COLO829 (cell line): ENCODE measurements at places on chromosomes 12 and 14.

- DNase-seq = no peak
Observed at GRCh38 chr12:49904601-49905000, 901 bp upstream of the FAIM2 start.

DNA sequence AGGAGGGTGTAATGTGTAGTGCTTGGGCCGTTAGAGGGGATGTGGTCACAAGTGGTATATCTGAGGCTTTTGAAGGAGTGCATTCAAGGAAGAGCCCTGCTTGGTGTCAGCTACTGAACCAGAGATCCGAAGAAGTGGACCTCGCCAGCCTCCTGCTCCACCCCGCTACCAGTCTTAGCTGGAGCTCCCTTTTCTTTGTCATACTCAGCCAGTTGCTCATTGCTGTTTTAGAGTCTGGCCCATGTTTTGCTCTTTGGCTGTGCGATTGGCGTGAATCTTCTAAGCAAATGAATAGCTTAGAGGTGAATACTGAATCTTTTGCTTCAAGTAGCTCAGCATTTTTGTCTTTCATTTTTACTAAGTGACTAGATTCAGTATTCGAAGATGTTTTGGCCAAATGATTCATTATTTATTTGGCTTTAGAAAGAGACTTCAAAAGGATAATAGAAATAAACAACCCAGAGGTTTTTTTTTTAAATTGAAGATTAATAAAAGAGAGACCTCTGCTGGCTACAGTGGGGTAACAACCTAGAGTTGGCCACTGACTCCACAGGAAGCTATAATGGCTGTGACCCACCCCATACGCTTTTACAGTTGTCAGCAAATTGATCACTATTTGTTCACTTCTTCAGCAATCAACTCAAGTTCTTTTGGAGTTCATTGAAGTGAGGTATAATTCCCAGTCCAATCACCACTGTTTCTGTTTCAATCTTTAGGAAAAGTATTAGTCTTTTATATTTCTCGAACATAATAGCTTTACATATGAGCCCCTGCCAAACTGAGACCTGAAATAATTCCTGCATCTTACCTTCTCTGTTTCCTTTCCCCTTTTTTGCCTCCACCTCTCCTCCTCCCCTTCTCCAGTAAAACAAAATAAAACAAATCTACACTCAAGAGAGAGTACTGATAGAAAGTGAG lies 19.9 kb downstream of the CDKN1B start:
- DNase-seq = no peak

DNA sequence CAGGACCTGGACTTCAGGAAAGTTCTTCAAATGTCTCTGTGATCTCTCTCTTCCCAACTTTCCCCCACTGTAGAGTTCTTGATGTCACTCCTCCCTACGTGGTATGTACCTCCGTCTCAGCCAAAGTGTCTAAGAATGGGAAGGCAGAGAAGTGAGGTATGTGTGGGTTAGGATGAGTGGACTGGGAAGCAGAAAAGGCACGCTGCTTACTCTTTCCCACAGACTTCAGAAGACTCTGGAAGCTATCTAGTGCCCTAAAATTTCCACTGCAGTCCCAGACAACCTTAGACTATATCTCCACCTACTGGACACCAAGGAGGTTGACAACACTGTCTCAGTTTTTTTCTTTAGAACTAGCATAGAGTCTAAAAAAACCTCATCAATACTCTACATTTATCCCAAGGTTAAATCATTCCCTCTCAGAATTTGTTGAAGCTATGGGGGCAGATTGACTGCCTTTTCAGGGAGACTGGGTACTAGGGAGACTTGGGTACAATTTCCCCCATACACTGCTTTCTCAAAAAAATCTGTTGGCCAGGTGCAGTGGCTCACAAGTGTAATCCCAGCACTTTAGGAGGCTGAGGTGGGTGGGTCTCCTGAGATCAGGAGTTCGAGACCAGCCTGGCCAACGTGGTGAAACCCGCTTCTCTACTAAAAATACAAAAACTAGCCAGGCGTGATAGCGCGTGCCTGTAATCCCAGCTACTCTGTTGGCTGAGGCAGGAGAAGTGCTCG lies 20.6 kb upstream of the ITGA5 start:
- DNase-seq = peak; percentile 78

GRCh38 chr12:12715459-12716150 lies 1.6 kb upstream of the CDKN1B start:
- no peak for DNase-seq

- peak; percentile 8 for DNase-seq
Observed at GRCh38 chr12:67220065-67220464, 49.1 kb upstream of the CAND1 start.

DNA sequence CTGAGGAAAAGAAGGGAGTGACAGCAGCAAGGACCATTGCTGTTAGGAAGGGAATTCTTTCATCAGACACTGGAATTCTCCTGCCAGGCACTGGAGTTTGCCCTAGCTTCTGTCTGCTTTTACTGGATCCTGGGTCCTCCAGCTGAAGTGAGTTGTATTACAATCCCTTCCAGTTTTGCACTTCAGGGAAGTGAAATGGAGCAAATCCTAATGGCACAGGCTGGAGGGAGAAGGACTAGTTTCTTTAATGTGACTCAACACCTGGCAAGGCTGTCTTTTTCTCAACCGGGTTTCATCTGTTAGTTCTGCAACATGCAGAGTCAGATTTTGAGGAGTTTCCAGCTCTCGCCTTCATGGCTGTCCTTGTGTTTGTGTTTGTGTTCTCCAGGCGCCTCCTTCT lies 45.8 kb downstream of the ETV6 start:
- DNase-seq = no peak

DNA sequence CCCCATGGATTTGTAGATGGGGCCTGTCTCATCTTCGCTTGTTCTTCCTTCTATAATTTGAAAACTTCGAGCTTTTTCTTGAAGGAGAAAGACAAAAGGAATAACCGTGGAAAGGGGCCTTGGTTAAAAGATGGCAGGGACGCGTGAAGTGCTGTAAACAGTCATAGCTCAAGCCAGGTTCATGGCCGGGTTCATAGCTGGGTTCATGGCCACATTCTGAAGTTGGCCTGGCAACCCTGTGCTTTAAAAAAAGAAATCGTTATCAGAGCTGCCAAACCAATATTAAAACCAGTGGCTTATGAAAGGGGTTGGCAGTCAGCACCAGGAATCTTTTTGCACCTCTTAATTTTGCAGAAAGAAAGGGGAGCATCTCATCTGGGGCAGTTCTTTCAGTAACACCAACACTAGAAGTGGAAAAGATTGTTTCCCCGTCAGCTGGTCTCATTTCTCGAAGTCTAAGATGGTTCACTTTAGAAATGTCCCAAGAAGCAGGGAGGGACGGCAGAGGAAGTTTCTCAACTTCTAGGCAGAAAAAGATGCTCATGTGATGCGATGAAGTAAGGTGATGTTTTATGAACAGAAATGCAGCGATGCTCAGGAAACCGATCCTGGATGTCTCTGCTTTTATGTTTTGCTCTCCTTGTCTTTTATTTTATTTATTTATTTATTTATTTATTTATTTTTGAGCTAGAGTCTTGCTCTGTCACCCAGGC lies 193.1 kb upstream of the TBX3 start:
- DNase-seq = no peak

GRCh38 chr14:24312736-24313507 lies 1.6 kb downstream of the LTB4R start:
- DNase-seq = no peak

GRCh38 chr12:92192360-92192759 lies 46.7 kb upstream of the BTG1 start:
- DNase-seq = no peak

DNA sequence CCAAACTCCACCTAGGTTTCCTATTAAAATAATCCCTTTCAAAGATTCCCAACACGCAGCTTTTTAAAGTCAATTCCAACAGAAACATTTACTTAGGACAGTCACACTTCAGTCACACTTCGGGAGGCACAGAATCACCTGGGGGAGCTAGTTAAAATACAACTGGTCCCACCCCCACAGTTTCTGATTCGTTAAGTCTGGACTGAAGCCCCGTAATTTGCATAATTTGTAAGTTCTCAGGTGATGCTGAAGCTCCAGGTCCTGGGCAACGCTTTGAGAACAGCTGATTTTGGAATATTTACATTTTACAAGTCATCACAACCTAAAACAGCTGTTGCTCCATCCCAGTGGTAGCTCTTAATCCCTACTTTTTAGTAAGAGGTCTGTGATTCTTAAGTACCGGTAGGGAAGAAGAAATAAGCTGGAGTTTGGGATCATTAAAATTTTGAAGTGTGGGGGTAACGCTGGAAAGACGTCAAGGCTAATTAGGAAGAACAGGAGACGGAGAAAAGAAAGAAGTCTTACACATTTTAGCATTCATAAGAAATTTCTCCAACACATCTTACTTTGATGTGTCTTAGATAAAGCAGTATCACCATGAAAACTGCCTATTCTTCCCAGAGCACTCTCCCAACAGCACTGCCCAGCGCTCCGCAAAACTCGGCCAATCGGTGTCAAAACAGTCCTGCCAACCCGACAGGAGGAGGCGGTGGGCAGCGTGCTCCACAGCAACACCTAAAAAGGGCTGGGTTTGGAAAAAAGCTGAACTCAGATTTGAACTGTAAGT lies 1.1 kb downstream of the IPO8 start:
- DNase-seq = peak; percentile 53

DNA sequence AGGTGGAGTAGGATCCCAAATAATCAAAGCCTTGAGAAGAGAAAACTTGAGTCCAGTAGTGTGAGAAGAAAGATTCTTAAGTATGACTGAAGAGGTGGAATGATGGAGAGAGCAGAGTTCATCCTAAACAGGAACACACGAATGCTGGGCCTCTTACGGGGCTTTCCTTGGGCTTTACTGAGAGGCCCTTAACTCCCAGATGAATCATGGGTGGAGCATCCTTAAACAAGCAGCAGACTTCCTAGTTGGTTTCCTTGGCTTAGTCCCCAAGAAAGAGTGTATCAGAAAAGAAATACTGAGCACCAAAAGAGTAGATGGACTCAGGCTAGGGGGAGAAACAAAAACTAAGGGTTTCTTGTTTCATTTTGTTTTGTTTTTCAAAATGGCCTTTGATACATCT lies 132.5 kb downstream of the GPR135 start:
- no peak for DNase-seq

DNA sequence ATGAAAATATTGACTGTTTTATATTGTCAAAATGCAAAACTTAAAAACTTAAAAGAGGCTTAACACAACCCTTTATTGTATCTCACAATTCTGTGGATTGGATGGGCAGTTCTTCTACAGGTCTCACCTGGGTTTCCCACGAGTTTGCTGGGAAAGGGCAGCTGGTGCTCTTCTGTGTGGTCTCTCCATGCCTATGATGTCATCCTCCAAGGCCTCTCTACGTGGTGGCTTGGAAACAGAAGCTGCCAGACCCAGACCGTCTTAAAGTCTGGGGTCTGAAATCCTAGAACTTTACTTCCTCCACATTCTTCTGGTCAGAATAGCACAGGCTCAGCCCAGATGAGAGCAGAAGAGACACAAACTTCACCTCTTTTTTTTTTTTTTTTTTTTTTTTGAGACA lies 36.5 kb upstream of the KICS2 start:
- no peak for DNase-seq

DNA sequence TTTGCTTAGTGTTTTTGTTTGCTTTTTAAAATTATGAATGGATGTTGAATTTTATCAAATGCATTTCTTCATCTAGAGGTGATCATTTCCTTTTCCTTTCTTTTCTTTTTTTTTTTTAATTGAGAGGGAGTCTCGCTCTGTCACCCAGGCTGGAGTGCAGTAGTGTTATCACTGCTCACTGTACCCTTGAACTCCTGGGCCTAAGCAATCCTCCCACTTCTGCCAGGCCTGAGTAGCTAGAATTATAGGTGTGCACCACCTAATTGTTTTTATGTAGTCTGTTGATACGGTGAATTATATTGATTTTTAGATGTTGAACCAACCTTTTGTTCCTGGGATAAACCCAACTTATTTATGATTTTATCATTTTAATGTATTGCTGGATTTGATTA lies 1.5 kb upstream of the CDKL1 start:
- no peak for DNase-seq

DNA sequence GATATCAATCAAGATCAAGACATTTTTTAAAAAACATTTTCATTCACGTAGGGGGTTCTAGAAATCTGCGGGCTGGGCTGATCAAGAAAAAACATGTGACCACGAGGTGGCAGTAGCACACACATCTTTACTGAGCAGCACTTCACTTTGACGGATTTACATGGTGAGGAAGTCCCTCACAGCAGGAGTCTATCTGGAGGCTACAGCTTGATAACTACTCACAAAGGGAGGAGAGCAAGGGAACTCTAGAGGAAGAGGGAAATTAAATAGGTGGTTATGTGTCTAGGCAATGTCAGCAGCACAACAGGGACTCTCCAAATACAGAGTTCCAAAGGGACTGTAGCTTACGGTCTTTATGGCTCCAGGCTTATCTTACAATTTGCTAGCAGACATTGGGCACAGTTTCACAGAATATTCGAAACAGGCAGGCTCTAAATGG lies 248.1 kb downstream of the DPY19L2 start:
- peak; percentile 76 for DNase-seq

GRCh38 chr12:94284046-94284445 lies 135.7 kb downstream of the PLXNC1 start:
- no peak for DNase-seq

GRCh38 chr14:67002994-67003753 lies 186.1 kb upstream of the GARIN2 start:
- DNase-seq = no peak

DNA sequence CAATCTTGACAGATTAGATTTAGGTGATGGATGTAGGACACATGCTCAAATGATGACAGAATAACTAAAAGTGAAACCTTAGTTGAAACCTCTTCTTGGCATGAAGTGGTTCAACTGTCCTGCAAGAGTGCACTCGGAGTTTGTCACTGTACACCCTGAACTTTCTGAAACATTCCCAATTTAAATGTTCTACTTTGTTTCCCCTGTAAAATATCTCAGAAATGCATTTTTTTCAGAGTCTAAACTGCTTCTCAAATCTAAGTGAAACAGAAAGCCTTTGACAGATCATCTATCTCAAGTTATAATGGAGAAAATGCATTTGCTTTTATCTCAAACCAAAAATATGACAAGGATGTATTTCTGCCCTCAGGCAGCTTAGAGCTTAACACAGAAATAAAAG lies 66.0 kb downstream of the BHLHE41 start:
- DNase-seq = no peak

- no peak for DNase-seq
Observed at GRCh38 chr12:67122584-67122983, 146.6 kb upstream of the CAND1 start.

DNA sequence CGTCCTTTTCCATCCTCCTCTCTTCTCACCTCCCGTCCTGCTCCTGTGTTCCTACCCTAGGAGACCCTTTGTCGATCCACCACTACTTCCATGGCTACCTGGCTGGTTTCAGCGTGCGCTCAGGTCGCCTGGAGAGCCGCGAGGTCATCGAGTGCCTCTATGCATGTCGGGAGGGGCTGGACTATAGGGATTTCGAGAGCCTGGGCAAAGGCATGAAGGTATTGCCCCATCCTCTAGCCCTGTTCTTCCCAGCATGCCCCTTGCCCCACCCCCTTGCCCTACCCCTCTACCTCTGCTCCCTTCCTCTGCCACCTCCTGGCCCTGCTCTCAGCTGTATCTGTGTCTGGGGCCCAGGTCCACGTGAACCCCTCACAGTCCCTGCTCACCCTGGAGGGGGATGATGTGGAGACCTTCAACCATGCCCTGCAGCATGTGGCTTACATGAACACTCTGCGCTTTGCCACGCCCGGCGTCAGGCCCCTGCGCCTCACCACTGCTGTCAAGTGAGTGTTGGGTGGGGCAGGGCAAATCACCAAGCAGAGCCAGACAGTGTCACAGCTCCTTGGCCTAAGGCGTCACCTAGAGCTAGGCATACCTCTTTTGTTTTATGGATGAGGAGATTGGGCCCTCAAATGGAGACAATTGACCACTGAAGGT lies 12.8 kb downstream of the CLSTN3 start:
- DNase-seq = no peak
